ENCODE measurements at places on chromosomes 16 and 17. TPM values are rescaled to one million over a fixed set of nuclear protein-coding genes. Genes with fewer than 3 reads are reported as not detected.

Gene KRTAP4-5
- not detected for total RNA-seq

Gene KRTAP4-9
- total RNA-seq: not detected

Gene KRT33A
- not detected for total RNA-seq

Gene AATK
- total RNA-seq: 15.4 TPM

- DNase-seq: no peak
Observed at GRCh38 chr16:25390761-25391160, 133.1 kb upstream of the ZKSCAN2 start.

DNA sequence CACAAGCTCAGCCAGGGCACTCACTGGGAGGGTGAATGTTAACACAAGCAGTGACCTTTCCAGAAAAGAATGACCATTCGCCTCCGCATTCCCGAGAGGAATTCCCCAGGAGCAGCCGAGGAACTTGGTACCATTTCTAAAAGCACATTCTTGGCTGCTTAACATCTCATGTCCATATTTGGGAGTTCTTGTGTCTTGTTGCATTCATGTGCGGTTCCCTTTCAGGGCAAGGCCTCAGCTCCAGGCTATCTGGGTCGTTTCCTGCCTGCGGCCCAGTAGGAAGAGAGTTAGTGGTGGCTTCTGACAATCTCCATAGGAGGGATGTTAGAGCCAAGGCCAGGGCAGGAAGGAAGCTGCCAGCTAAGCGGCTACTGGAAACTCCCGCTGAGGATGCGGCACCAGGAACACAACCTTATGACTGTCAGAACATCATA, 27.8 kb upstream of the MEAK7 start:
- DNase-seq: peak; percentile 87

DNA sequence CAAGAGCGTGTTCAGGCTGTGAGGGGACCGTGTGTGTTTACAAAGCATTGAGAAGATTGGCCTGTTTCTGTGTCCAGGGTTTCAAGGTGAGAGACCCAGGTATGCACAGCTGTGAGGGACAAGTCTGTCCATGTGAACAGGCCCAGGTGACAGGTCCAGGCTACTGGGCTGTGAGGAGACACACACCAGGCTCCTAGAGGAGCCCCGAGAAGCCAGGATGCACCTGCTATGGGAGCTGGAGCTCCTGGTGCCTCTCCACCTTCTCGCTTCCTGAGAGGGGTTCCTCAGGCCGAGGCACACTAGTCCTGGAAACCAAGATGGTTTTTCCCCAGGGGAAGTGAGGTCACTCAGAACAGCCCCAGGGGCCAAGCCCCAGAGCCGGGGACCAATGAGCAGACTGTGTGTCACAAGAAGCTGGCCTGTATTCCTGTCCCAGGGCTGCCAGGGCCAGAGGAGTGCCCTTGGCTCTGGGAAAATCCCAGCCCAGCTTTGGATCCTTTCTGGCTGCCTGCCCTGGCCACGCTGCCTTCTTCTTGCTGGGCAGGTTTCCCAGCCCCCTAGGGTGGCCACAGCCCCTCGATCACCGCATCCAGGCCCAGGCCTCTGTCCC, 153.4 kb upstream of the PLCG2 start:
- peak; percentile 73 for DNase-seq

DNA sequence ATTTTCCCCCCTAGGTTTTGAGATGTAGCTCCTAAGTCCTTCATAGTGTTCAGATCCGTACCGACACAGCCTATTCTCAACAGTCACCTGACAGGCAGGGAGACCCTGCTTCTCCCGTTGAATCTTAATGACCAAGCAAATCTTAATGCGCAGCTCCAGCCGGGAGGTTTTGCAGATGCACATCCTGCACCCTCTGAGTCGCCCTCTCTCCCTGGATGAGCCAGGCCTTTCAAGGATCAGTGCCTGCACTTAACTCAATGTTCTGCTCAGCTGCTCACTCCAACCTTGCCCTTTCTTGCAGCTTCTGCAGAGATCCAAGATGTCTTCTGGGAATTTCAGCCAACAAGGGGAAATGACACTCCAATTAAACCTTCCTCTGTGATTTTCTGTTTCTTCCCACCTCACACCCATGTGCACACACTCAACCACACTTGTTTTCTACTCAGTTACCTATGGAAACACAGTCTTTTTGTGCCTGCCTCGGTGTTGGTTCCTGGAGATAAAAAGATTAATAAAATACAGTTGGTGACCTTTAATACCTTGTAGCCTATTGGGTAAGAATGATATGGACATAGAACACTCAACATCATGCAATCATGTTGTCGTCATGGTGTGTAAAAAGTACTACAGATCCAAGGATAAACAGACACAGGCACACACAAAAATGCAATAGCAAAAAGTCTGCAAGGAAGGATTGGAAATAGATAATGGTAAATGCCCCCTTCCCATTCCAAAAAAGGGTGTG, 76.9 kb upstream of the DYNLRB2 start:
- no peak for DNase-seq

DNA sequence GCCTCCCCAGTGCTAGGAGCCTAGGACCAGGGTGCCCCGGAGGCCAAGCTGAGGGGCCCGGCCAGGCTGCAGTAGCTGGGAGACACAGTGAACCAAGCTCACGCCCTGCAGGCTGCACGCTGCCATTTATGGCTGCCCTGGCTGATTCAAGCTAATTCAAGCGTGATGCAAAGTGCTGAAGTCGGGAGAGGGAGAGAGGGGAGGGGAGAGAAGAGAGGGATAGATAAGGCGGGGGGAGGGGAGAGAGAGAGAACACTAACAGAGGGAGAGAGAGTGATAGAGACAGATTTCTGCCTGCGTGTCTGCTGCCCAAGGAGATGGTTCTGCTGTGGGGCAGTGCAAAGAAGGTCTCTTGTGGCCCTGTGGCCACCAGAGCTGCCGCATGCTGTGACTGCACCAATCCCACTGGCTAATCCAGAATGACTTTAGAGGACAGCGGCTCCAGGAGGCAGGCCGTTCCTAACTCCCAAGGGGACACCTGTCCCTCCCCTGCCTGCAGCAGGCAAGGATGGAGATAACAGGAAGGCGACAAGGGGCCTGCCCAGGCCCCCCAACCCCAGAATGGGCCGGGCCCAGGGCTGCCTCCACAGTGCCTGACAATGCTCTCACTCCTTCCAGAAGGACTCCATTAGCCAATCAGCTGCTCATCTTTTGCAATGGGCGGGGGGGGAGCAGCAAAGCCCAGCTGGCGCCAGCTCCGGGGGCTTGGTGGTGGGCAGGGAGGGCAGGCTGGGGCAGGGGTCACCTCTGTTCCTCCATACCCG, 12.9 kb downstream of the MXRA7 start:
- peak; percentile 74 for DNase-seq

- no peak for DNase-seq
Observed at GRCh38 chr17:19278729-19279128, 41.6 kb downstream of the EPN2 start.

GRCh38 chr17:53470626-53471025, 352.1 kb upstream of the KIF2B start:
- DNase-seq: no peak

GRCh38 chr17:28963841-28964240, 12.5 kb upstream of the PHF12 start:
- no peak for DNase-seq

DNA sequence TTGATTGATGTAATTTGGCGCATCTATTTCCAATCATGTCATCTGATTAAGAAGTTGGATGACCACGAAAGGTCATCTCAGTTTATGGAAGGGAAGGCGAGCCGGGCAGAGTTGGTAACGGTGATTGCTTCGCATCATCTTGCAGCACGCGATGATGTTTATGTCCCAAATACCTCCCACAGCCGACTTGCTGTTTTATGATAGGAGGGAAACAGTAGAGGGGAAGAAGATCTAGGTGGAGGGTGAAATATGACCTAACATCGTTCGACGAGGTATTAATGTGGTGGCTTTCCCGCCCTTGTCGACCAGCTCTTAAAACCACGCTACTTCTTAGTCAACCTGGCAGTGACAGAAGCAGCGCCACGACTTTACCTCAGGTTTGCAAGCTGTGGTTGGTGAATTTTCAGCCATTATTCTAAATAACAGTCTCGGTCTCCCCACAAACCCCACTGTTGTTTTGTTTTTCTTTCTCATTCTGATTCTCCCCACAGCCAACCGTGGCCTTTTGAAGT, 805 bp upstream of the TANC2 start:
- no peak for DNase-seq

GRCh38 chr16:88940862-88941817, 35.9 kb downstream of the CBFA2T3 start:
- DNase-seq: peak; percentile 79

GRCh38 chr16:15874745-15875314, 13.6 kb downstream of the CEP20 start:
- DNase-seq: peak; percentile 60

- no peak for DNase-seq
Observed at GRCh38 chr17:62760059-62760944, 47.8 kb downstream of the MARCHF10 start.

GRCh38 chr16:29878172-29878571, 15.1 kb upstream of the CDIPT start:
- DNase-seq: no peak

DNA sequence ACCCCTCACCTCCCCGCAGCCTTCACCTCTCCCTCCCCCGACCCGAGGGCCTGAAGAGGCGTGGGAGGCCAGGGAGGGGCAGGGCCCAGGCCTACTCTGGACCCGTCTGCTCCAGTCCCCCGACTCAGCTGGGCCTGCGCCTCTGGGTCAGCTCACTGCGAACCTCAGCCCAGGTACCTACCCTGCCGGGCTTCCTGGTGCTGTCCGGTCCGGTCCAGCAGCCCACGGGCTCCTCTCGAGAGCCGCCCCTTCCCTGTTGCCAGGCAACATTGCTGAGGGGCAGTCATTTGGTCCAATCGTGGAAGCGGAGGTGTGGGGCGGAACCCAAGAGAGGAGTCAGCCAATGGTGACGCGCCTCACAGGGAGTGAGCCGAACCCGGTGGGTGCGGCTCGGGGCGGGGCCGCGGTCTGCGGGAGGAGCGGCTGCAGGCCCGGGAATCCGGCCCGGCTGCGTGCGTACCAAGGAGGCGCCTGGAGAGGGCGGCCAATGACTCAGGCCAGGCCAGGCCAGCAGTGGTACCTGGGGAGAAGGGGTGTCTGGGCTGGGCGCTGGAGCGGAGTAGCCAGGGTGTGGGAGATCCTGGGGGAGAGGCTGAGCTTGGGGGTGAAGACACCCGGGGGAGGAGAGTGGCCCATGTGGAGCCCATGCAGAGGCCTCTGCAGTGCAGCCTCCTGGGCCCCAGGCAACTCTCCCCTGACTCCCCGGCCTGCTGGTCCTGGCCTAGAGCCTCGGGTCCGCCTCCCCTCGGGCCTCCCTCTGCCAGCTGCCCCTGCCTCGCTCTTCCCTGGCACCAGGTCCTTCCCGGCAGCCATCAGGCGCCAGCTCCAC, at the start of gene MEAK7:
Gene MEAK7, minus strand, starts transcription at position 240 of the 829 bp plus-strand sequence. CDS start 6,573 bp downstream, outside the sequence.
- DNase-seq: peak; percentile 99

DNA sequence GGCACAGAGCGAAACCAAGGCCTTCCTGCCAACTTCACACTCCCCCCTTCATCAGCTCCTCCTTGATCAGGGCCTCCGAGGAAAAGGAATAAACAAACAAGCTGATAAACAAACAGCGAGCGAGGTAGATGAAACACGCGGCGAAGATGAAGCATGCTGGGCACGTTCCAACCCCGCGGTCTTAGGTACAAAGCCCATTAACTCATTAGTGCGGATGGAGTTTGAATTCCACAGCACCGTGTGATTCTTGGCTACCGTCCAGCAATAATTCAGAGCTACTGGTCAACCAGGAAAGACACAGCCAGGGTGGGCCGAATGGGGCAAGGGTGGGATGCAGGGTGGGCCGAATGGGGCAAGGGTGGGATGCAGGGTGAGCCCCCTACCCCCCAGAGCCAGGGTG, 67.3 kb downstream of the RBFOX3 start:
- DNase-seq: no peak

GRCh38 chr17:19391432-19391831, 4.4 kb upstream of the MFAP4 start:
- DNase-seq: no peak

DNA sequence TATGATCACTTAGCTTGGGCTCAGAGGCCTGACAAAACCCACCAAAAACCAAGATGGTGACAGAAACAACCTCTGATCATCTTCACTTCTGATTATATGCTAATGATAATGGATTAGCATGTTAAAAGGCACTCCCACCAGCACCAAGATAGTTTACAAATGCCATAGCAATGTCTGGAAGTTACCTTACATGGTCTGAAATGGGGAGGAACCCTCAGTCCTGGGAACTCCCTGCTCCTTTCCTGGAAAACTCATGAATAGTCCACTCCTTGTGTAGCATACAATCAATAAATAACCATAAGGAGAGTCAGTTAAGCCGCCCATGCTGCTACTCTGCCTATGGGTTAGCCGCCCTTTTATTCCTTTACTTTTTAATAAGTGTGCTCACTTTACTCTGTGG, 120.0 kb upstream of the HS3ST4 start:
- DNase-seq: no peak

Data from right cardiac atrium (tissue), 5 donors.